Activated CD4-positive, alpha-beta T cell treated with anti-CD3 and anti-CD28 coated beads, Interleukin-2, amount 50 U/mL, for 24 hours (primary cell): ENCODE measurements at places on chromosomes 6 and 20.

DNA sequence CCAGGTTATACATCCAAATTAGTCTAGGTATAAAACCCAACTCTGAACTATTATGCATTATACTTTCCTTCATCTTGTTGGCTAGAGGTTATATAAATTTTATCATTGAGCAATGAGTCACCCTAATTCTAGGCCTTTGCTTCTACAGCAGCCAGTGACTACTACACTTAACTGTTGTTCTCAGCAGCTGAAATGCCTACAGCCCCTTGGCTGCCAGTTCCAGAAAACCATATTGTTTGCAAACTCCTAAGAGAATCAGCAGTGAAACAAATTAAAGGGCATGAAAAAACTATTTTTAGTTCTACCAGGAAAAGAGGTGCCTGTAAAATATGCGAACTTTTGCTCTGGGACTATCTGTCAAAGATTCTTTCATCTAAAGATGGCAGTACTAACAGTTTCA lies 292.8 kb downstream of the FRK start:
- no peak for DNase-seq

DNA sequence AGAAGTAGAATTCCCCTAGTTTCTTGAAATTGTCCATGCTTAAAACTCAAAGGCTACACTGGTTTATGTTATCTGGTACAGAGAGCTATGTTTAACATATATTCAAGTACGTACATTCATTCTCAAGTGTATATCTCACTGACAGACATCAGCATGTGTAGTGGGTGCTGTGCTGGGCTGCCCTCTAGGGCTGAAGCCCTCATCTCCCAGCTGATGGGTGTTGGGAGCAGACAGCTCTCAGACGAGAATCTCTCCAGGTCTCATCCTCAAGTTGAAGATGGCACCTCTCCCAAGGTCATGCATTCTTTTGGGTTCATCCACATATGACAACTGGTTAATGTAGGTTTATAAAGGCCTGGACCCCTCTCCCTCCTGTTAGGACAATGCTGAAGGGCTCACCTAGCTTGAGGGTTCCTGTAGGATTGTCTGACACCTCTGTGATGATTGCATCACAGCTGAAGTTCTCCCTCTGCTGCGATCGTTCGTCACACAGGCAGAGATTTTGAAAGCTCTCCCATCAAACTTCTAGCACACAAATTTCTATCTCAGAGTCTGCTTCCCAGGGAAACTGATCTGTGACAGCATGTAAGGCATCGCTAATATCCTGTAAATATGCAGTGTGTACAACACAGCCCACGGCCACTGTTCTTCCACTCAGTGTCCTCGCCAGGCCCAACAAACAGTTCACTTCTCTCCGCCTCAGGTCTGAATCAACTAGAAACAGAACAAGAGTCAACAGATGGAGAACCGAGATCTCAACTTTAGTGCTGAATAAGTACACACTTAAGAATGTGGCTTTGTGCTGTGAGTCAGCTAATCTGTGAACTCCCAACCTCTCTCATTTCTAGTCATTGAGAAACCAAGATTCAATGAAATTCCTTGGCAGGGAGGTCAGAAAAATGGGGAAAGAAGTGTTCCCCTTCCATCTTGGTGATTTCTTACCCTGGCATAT lies 43.2 kb downstream of the PREP start:
- no peak for DNase-seq

DNA sequence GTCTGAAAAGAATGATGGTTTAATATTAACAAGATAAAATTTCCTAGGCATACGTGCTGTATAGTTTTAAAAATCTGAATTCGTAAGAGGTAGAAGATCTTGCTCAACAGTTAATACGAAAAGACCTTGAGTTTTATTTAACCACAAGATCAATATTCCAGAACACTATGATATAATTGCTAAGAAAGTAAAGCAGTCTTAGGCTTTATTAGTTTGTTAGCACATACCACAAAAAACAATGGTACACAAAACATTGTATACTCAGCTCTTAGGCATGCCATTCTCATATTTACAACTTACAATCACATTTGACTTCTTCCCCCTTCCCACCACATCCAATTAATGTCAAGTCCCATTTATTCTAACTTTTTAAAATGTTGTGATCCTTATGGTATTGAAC lies 24.4 kb upstream of the STXBP5 start:
- no peak for DNase-seq

- no peak for DNase-seq
These were observed 243.2 kb upstream of the ARID1B start for GRCh38 chr6:156533872-156534524.

DNA sequence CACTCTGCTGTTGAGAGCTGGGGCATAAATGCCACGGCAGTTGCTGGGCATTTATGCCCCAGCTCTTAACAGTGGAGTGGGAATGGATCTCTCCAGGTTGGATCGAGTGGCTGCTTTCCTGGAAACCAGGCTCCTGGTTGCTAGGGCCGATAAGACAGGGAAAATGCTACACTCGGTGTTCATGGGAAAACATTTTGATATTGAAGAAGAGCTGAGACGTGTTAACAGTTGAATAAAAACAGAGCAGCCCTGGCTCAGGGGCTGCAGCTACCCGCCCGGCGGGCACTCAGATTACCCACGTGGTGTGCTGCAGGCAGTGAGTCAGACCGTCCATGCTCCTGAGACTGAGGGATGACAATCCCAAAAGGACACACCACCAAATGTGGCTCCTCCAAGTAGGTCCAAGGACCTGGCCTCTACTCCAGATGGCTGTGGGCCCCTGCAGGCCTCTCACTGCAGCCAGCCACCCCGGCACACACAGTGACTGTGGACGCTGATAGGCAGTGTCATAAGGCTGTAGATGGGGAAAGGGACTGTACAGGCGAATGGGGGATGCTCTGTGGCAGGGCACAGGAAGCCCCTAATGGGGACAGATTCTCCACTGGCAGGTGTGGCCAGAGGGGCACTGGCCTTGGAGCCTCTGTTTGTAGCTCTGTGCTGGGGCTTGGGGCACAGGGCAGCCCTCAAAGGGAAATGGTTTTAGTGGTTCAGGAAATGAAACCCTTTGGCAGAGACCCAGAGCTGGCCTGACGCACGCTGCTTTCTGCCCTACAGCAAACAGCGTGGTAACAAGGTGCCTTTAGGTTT lies 237.8 kb downstream of the LY86 start:
- no peak for DNase-seq

DNA sequence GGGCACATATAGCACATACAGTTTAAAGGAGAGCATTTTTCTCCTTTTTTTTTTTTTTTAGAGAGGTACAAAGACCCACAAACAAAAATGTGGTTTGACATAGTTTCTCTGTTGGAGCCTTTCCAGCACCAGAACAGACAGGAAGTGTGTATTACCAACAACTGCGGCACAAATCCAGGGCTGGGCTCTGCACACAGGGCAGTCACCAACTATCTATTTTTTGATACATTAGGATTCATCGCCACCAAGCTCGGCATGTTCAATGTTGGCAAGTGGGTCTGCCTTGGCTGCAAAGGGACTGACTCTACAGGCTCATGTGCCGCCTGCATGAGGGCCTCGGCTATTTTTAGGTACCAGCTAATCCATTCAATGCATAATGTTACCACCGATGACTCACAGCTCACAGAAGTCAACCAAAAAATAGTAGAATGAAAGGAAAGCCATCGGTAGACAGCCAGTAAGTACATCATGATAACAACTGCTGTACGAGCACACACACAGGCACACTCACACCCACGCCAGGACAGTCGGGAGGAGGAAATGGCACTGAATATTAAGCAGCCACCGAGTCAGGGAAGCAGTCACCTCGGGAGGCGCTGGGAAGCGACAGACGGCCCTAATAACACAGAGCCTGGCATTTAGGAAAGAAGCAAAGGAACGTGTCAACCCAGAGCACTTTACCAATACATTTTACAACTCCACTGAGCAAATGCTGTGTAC lies 81.6 kb downstream of the GMPR start:
- peak; percentile 72 for DNase-seq

DNA sequence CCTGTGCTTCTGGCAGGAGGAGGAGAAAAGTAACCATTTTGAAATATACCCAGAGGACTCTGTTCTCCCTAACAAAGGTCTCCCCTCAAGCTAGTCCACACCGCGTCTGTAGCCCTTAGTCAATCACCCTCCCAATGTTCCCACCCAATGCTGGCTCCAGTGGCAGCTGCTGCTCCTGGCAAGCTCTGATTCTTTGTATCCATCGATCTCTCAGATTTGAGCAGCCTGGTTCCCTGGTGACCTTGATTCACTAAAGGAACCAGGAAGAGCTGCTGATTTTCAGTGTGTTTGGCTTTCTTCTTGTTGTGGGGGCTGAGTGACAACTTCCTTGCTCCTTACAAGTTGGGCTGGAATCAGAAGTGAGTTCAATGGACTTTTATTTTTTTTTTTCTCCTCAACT lies 68.5 kb downstream of the FOXC1 start:
- no peak for DNase-seq

DNA sequence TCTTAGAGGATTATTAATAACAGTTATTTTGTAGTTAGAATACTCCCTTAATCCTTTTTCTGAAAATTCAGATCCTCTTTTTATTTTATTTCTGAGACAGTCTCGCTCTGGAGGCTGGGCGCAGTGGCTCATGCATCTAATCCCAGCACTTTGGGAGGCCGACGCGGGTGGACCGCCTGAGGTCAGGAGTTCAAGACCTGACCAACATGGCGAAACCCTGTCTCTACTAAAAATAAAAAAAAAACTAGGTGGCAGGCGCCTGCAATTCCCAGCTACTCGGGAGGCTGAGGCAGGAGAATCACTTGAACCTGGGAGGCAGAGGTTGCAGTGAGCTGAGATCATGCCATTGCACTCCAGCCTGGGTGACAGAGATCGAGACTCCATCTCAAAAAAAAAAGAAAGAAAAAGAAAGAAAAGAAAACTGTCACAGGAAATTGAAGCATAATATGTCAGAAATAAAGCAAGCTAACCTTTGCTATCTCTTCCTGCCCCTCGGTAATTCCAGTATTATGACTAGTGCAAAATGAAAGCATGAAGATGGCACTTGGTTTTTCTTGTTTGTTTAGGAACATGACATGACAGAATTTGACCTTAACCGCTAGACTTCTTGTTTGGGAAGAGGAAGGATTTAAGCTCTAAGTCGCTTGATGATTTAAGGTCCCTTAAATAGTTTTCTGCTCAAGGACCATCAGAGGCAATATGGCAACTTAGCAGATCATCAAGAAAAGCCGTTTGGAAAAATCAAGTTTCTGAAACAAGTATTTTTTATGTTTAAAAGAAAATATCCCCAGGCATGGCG lies 1.8 kb upstream of the RBM39 start:
- DNase-seq: no peak

GRCh38 chr20:53582574-53583351 lies 10.9 kb downstream of the ZNF217 start:
- DNase-seq: no peak

- DNase-seq: no peak
These were observed 8.1 kb downstream of the LYRM2 start for GRCh38 chr6:89630488-89630887.

- no peak for DNase-seq
These were observed 11.7 kb downstream of the ZBP1 start for GRCh38 chr20:57608516-57608915.

- DNase-seq: no peak
These were observed 36.1 kb downstream of the NTSR1 start for GRCh38 chr20:62744741-62745191.

DNA sequence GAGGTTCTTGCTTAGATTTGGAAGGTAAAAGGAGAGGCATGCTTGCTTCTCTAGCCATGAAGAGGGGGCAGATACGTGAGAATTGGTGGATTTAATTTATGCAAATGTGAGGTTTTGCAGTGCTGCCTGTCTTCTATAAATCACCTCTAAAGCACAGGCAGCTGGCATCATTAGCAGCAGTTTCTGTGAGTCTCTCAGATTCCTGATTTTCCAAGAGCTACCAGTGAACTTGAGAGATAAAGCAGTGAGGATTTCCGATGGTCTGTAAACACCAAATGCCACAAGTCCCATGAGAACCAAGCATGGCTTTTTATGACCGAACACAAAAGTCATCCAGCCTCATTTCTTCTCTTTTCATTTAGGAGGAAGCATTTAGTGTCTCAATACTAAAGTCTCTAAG lies 3.2 kb upstream of the SIRPB2 start:
- DNase-seq: no peak

GRCh38 chr6:145603991-145604390 lies 131.3 kb downstream of the EPM2A start:
- DNase-seq: no peak

DNA sequence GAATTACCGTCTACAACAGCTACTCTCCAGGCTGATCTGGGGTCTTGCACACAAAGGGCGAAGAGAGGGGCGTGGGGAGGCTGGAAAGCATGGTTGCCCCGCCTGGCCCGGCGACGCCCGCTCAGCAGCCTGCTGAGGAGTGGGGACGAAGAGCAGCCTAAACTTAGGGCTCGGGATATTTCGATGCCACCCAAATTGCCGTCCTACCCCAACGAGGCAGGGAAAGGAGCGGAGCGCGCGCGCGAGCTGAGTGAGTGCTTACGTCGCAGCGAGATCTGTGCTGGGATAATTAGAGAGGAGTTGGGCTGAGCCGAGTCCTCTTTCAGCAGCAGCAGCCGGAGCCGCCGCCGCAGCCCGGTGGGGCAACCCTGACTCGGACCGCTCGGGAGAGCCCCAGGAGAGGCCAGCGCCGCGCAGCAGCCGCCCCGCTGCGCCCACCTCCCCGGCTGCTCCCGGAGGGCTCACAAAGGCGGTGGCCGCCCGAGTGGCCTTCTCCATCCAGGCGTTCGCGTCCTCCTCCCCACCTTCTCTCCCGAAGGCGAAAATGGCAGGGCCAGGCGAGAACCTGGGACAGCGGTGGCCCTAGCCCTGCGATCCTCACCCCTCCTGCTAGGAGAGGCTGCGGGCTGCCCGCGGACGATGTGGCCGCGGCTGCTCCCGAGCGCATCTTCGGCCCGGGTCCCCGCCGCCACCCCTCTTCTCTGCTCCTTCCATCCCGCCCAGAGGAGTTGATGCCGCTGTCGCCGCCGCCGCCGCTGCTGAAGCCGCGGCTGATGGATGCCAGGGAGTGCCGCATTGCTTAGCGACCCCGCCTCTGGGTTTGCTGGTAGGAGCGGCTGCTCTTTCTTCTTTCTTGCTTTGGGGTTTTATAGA lies at the start of gene CLVS2:
Gene CLVS2 (plus strand): TSS at position 315 of the 873 bp plus-strand sequence. CDS start 1,543 bp downstream, outside the sequence.
- no peak for DNase-seq

DNA sequence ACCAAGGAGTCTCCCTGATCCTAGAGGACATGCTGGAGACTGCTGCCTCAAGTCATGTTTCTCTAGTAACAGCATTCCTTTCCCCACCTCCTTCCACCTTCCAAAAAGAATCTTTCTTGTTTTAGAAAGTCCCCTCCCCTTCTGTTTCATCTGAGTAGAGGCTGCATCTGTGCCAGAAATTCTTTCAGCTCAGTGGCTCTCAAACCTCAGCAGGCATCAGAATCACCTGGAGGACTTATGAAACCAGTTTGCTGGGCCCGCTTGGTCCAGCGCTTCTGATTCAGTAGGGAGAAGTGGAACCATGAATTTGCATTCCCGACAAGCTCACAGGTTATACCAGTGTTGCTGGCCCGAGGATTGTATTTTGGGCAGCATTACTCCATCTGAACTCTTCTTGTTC lies 55.1 kb downstream of the TMEM200A start:
- no peak for DNase-seq

- no peak for DNase-seq
These were observed 139.5 kb downstream of the BCAS1 start for GRCh38 chr20:53930651-53931504.

- no peak for DNase-seq
These were observed 18.9 kb downstream of the TFAP2A start for GRCh38 chr6:10395704-10396546.
